ENCODE measurements at places on chromosomes 11 and 22.
A peak's percentile ranks its signal among the peaks of the same experiment; 100 is the strongest.

DNA sequence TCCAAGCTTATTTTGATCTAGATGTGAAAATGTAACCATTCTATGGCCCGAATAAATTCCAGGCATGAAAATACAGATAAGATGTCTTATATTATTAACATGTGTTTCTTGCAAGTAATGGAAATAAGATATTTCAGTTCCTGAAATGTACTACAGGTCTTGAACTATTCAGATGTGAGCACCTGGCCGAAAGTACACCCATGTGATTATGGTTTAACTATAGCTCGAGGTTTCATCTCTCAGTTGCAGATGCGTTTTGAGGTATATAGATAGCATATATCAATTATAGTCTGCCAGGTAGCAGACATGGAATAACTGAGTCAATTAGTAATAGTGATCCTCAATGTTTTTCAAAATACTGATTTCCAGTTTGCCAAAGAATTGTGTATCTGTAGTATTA is 68.3 kb downstream of the DDIAS start:
- DNase-seq, result no peak

DNA sequence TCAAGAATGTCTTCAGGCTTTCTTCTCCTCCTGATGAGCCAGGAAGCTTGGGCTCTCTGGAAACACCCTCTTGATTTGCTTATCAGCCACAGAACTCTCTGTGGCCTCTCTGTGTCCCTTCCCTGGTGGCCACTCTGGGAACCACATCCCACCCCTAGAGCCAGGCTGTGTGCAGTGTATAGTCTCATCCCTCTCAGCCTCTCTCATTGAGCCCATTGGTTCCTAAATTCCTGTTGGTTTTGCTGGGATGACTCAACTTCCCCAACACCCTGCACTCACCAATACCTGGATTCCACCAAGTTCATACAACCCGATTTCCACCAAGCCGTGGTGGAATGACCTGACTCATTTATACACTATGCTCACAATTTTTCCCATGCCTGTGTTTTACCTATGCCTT is 5.2 kb downstream of the IRAG1 start:
- DNase-seq, result no peak

DNA sequence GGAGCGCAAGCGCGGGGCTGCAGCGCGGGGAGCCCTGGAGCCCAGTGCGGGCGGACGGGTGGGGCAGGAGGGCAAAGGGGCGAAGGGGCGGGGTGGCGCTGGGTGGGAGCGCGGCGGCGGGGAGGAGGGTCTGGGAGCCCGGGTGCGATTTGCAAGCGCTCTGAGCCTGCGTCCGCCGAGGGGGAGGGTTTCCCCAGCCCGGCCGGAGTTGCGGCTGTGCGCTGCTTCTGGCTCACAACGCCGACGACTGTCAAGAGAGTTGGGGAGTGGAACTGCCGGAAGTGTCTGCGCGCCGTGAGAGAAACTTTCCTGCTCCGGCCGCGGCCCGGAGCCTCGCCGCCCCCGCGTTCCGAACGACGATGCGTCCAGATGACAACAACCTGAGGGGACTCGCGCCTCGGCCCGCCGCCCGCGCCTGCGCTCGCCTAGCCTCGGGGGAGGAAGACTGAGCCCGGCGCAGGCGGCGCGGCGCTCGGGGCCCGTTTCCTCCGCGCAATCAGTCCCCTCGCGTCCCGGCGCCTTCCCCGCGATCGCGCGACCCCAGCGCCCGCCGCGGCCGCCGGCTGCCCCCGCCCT is at the start of gene ARHGAP42:
TSS of gene ARHGAP42 (plus strand) at position 235 of the 576 bp plus-strand sequence. CDS start 391 bp downstream, outside the sequence.
- no peak for DNase-seq

- no peak for DNase-seq
Observed at GRCh38 chr11:123235656-123236261, 40.7 kb upstream of the CLMP start.

DNA sequence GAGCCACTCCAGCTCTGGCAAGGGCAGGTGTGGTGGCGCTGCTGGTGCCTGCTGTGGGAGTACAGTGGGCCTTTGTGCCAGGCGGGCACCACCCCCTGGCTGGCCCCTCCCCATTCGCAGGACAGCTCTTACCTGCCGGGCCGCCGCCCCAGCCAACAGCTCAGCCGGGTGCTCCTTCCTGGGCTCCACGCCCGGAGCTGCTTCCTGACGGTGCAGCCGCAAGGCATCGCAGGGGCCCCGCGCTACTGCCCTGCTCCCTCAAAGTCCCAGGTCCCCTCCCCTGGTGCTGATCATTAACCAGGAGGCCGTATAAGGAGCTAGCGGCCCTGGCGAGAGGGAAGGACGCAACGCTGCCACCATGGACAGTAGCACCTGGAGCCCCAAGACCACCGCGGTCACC is at the start of gene SLC5A1:
TSS of gene SLC5A1 (plus strand) at position 338 of the 400 bp plus-strand sequence. CDS start at position 359, 21 bp downstream.
- DNase-seq, result no peak

GRCh38 chr22:34379825-34380224 is 459.5 kb upstream of the LARGE1 start:
- no peak for DNase-seq

DNA sequence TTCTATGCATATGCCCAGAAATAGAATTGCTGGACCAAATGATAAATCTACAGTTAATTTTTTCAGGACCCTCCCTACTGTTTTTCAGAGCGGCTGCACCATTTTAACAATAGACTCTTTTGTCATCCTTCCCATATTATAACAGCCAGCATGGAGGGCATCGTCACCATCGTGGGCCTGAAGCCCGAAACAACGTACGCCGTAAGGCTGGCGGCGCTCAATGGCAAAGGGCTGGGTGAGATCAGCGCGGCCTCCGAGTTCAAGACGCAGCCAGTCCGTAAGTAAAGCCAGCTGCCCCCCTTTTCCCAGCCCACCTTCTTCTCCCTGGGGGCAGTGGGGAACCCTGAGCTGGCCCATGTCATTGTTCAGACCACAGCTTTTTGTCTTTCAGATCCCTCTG is 79.5 kb upstream of the TTC12 start:
- no peak for DNase-seq

DNA sequence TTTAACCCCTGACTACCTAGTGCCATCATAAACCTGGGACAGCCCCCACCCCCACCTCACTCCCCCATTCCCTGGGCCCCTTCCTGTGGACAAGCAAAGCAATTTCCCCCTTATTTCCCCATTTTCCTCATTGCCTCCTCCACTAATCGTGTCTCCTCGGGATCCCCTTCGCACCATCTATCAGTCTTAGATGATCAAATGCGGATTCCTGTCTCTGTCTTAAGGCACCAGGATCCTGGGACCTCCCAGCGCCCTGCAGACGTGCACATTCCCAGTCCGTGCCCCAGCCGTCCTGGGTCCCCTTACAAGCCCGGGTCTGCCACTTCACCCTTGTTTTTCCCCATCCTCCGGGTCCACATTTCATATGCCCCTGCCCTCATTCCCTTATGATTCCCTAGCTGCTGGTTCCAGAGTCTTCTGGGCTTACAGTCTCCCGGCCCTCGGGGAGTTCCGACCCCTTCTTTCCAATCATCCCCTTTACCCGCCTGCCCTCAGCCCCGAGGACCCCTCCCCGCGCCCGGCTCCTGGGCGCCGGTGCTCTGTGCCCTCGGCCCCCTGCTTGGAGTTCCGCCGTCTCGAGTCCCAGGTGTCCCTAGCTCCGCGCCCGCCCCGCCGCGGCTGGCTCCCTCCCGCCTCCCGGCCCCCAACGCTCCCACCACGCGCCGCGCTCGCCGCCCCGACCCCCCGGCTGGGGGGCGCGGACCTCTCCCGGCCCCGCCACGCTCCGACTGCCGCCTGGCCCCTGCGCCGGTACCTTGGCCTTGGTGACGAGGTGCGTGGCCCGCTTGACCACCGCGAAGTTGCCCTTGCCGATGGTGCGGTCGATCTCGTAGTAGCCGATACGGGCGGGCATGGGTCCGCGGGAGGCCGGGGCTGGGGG is 599 bp downstream of the SIK3 start:
- DNase-seq, result no peak

DNA sequence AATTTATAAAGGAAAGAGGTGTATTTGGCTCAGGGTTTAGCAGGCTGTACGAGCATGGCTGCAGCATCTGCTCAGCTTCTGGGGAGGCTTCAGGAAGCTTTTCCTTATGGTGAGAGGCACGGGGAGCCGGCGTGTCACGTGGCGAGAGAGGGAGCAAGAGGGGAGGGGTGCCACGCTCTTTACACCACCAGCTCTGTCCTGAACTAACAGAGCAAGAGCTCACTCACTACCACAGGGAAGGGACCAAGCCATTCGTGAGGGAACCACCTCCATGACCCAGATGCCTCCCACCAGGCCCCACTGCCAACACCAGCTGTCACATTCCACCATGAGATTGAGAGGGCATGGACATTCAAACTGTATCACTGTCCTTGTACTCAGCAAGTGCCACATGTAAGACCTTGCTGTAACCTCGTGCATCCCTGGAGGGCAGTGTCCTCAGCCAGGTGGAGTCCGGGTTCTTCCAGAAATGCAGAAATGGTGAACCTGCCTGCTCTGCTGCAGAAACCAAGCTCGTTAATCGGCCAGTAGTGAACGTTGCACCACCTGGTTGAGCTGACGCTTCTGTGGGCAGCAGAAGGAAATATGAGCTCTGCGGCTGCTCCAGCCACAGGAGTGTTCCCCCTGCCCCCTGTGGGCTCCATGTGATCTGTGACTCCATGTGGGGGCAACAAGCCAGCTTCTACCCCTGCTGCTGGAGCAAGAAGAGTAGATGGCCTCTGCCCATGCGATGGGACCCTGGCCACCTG is 368.6 kb downstream of the TBC1D22A start:
- DNase-seq, result no peak

- DNase-seq, result no peak
Observed at GRCh38 chr22:44146088-44146861, 34.5 kb upstream of the PARVG start.

GRCh38 chr11:86446163-86446923 is 71.7 kb downstream of the CCDC81 start:
- DNase-seq, result no peak

DNA sequence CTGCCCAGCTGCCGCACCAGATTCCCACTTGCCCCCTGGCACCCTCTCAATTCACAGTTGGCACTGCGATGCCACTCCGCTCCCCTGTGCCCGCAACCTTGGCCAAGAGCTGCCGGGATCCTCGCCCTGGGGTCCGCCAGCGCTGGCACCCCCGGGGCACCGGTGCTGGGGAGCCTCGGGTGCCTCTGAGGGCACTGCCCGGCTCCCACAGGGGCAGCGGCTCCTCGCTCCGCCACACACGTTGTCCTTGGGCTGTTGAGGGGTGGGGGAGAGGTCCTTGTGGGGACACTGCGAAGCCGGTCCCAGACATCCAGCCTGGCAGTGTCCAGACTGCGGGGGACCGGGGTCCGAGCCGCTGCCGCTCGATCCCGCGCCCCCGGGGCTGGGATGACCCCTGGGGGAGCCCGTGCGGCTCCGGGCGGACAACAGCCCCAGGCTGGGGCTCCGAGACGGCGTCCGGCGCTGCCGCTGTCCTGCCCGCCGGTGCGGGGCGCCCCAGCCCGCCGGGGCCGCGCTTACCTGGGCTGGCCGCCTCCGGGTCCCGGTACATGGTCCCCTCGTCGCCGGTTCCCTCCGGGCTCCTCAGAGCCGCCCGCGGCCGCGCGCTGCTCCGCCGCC is 496 bp downstream of the SYT7 start:
- DNase-seq, result no peak

DNA sequence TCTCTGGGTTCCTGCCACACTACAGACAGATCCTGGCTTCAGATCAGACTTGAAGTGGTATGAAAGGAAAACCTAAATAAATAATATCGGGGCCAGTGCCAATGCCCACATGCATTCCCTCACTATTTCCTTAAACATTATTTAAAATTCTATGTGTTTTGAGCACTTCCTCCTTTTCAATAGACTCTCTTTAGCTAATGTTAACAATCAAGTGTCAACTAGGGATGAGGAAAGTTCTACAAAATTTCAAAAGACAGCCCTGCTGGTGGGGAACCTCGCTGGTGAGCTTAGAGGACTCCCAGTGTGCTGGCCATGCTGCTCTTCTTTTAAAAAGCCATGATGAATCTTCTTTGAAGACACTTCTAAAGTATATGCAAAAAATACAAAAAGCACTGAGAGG is 87.5 kb downstream of the ENTHD1 start:
- no peak for DNase-seq

- no peak for DNase-seq
Observed at GRCh38 chr22:17990147-17990546, 34.2 kb downstream of the MICAL3 start.

- DNase-seq, result no peak
Observed at GRCh38 chr11:9784602-9785315, 120.9 kb downstream of the SWAP70 start.

DNA sequence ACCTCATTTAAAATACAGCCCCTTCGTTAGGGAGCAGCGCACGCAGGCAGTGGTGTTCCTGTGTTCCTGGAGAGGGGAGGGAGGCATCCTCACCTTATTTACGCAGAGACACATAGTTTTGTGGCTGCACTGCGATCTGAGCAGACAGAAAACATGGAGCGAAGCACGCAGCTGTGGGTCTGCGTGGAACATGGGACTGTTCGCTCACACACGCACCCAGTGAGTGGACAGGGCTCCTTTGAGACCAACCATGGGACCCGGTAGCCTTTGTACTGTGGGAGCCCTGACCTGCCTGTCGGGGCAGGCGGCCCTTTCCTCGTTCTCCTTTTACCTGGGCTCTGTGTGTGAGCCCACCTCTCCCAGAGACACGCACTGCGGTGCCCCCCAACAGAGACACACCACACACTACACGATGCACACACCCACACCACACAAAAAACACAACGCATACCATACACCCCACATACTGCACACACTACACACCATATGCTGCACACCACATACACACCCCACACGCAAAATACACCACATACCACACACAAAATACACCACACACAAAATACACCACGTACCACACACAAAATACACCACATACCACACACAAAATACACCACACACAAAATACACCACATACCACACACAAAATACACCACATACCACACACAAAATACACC is 1245.7 kb downstream of the BRD1 start:
- DNase-seq, result no peak

- no peak for DNase-seq
Observed at GRCh38 chr11:104813532-104813931, 84.7 kb downstream of the CASP12 start.

DNA sequence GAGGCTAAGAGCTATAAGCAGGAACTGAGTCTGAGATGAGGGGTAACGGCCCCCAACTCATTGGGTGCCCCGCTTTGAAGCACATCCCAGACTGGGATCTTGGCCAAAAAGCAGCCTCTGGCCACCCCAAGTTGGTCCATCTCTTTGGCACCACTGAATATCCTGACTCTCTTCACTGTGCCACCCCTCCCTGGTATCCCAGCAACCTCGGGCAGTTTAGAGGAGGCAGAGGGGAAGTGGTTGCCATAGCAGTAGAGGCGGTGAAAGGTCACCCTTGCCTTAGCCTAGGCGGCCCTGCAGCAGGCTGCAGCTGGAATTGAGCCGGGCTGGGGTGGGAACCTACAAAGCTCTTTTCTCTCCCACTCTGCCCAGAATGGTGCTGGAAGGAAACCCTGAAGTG is 1.1 kb downstream of the PELI3 start:
- peak; percentile 27 for DNase-seq

DNA sequence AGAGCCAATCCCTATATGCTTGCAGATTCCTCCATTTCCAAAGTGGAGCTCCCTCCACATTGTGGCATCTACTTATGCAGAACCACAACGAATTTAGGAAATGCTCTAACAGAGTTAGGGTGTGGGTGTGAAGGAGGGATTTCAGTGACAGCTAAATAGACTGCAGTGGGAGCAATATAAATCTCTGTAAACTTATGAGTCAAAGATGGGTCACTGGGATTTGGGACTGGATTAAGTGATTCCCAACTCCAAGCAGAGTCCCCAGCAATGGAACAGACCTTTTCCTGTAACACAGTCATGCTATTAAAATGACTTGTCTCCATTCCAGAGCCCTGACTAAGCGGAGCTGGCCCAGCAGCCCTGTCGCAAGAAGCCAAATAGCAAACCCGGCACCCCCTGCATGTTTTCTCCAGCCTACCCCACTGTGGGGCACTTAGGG is 36.6 kb downstream of the RPL27A start:
- DNase-seq, result no peak

- no peak for DNase-seq
Observed at GRCh38 chr11:2426826-2427521, 17.3 kb downstream of the TRPM5 start.
